ENCODE measurements at places on chromosomes 4 and X. TPM values are rescaled to one million over a fixed set of nuclear protein-coding genes. Genes with fewer than 3 reads are reported as not detected.
A peak's percentile ranks its signal among the peaks of the same experiment; 100 is the strongest.

- DNase-seq = no peak
Measured at GRCh38 chrX:52811065-52811625, at the start of gene XAGE5. TSS of gene XAGE5 (plus strand) at chrX:52811287. CDS start at chrX:52812567, 1,280 bp downstream.

GRCh38 chr4:115126491-115126890 lies 13.1 kb upstream of the NDST4 start:
- no peak for DNase-seq

The NR3C2 gene
- total RNA-seq = not detected

The P2RY8 gene
- not detected for total RNA-seq

- DNase-seq = peak; percentile 48
Measured at GRCh38 chrX:96436105-96436504, 248.5 kb upstream of the DIAPH2 start.

- peak; percentile 35 for DNase-seq
Measured at GRCh38 chr4:40292313-40292759, 42.8 kb upstream of the CHRNA9 start.

DNA sequence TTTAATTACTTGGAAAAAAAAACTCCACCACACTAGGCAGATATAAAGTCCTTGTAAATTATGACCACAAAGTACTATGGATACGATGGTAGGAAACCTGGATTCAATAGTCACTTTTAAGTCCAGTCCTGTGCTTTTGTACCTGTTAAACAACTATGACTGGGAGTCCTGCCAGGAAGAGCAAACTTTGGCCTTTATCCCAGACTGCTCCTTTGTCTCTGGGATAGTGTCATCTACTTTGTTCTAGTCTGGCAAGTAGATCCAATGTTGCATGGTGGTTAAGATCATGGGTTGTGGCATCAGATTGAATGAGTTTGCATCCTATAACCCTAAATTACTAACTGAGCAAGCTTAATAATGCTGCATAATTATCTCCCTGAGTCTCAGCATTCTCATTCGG lies 175.3 kb upstream of the FGF13 start:
- peak; percentile 12 for DNase-seq

DNA sequence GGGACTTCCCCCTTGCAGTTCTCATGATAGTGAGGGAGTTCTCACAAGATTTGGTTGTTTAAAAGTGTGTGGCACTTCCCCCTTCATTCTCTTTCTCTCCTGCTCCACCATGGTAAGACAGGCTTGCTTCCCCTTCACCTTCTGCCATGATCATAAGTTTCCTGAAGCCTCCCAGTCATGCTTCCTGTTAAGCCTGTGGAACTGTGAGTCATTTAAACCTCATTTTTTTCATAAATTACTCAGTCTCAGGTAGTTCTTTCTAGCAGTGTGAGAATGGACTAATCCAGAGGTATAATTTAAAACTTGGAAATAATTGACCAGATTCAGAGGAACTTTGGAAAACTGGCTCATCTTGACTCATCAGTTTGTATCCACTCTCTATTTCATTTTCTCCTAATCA lies 129.0 kb downstream of the TMEM47 start:
- DNase-seq = no peak

The HAND2 gene
- total RNA-seq = 11.2 TPM

The CLDN22 gene
- not detected for total RNA-seq

Data from GM23248 (cell line).